LNCaP clone FGC (cell line): ENCODE measurements at places on chromosomes 16 and 17.

DNA sequence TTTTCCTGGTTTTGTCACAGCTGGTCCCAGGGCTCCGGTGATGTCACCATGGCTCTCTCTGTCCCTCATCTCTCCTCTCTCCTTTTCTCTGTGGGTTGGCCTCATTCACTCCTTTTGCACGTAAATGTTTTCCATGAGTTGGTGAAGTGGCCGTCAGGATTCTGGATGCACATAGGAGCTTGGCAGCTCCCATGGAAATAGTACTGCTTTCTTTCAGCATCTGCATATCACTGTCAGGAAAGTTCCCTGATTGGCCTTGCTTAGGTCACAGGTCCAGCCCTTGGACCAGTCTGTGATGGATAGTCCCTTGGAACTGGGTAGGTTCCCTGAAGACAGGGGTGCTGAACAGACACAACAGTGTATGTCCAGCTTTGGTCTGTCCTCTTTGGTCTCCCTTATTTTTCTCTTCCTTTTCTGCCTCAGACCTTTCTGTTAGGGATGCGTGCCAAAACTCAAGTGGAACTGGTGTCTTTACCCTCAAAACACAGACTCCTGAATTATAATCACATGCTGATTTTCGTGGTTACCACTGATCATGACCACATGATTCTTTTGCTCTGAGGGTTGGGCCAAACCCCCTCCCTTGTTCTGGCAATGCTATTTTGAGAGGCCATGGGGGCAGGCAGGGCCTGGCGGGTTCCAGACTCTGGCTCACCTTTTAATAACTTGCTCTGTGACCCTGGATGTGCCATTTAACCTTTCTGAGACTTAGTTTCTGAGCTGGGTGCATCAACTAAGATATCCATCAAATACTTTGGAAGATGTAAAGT, 99.0 kb downstream of the MSI2 start:
- DNase-seq = no peak

DNA sequence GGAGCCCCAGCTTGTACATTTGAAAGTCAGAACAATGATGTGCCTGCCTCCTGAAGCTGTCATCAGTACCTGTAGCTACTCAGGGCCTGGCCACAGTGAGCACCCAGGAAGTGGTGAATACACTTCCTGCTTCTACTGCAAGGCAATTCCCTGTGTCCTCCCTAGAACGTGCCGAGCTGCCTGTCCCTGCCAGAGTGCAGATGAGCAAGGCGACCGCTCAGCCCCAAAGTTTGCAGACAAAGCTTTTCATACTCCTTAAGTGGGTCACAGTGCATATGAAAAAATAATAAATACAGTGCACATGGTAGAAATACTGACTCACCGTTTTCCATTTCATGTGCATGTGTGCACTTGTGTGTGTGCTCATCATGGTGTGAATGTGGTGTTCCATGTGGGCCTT, 77.3 kb downstream of the MPRIP start:
- no peak for DNase-seq

- DNase-seq = no peak
These were observed 38.0 kb downstream of the CA10 start for GRCh38 chr17:52120465-52120864.

- DNase-seq = no peak
These were observed 13.1 kb downstream of the SLC22A31 start for GRCh38 chr16:89187032-89187769.

- DNase-seq = no peak
These were observed 1.7 kb upstream of the DPH1 start for GRCh38 chr17:2028234-2028614.

GRCh38 chr17:77291591-77292386, 151.0 kb downstream of the SEC14L1 start:
- DNase-seq = no peak

DNA sequence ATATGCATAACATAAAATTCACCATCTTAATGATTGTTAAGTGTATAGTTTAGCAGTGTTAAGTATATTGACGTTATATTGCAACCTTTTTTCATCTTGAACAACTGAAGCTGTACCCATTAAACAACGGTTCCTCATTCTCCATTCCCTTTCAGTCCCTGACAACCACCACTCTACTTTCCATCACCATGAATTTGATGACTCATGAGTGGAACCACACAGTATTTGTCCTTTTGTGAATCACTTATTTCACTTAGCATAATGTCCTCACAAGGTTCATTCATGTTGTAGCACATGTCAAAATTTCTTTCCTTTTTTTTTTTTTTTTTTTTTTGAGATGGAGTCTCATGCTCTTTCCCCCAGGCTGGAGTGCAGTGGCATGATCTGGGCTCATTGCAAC, 46.0 kb downstream of the HOXB1 start:
- DNase-seq = no peak

GRCh38 chr16:54174750-54175149, 111.8 kb downstream of the IRX3 start:
- DNase-seq = no peak

DNA sequence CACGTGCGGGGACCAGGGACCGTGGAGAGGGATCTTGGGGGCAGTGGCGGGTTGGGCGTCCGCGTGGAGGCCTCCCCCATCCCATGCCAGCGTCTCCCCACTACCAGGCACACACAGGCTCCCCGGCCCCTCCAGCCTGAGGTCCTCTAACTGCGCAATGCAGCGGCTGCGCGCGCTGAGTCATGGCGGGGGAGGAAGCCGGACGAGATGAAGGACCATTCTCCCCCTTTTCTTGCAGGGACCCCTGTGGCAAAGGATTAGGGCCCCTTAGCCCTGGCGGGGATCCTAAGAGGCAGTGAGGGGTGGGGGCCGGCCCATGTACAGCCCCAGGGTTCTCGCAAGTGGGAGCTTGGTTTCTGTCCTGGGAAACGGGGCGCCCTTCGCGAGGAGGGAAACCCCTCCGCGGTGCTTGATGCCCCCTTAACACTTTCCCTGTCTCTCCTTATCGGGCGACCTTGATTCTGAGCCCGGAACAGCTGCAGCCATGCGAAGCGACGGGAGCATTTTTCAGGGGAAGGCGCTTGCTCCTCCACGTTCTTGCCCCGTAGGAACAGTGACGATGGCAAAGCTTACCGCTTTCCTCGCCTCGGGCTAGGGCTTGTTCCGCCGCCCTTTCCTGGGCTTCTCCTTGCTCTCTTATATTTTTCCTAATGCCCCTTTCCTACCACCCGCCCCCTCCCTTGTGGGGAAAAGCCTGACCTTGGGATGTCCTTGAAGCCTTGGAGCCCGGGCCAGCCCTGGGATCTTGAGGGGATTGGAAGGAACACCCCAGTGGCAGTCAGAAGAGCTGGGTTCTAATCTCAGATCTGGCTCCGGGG, 592 bp downstream of the ALDOA start:
- no peak for DNase-seq

DNA sequence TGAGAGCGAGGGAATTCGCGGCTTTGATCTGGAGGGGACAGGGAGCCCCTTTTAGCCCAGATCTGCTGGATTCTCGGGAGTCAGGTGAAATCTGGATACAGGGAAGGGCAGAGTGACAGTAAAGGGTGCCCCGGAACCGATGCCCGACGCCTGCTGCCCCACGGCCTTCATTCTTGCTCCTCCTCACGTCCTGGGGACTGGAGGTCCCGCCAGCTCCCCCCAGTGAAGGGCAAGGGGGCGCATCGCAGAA, 596 bp downstream of the OR1F1 start:
- no peak for DNase-seq

DNA sequence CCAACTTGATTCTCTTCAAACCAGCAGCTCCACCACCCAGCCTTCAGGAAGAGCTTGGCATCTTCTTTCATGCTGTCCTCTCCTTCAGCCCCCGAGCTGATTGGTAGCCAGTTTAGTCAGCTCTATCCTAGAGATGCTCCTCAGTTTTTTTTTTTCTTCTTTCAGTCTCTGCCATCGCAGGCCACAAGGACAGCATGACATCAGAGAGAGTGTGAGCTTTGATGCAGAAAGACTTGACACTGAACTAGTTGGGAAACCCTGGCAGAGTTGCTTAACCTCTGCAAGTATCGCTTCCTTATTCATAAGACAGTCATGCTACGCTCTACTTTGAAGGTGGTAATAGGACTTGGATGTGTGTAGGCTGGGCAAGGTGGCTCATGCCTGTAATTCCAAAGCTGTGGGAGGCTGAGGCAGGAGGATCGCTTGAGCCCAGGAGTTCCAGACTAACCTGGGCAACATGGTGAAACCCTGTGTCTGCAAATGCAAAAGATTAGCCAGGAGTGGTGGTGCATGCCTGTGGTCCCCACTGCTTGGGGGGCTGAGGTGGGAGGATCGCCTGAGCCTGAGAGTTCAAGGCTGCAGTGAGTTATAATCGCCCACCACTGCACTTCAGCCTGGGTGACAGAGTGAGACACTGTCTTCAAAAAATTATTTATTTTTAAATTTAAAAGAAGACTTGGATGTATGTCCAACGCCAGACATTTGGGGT, 2.6 kb downstream of the CD300LB start:
- DNase-seq = no peak

GRCh38 chr17:9728005-9728404, 63.4 kb downstream of the DHRS7C start:
- DNase-seq = no peak

GRCh38 chr17:53687324-53687723, 135.4 kb upstream of the KIF2B start:
- DNase-seq = no peak

DNA sequence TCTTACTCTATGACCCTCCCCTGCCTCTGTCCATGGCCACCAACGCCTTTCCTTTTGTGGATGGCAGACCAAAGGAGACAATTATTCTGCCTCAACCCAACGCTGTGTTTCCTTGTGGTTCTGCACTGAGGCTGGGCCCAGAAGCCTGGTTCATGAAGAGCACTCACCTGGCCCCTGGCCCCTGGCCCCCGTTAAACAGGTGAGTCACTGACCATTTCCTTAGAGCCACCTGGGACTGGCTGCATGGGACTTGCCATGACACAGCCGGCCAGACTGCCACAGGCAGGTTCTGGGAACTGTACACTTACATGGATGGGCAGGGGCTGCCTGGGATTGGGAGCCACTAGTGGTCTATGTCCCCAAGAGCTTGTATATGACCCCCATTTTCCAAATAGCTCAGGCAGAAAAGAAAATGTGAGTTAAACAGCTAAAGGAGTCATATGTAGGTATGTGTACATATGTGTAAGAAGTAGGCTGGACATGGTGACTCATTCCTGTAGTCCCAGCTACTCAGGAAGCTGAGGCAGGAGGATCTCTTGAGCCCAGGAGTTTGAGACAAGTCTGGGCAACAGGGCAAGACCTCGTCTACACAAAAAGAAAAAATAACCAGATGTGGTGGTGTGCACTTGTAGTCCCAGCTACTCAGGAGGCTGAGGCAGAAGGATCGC, 181.9 kb upstream of the CACNG5 start:
- no peak for DNase-seq

GRCh38 chr16:706189-707061, 824 bp upstream of the FBXL16 start:
- DNase-seq = no peak
